ENCODE measurements at places on chromosomes 12 and 14. TPM values are rescaled to one million over a fixed set of nuclear protein-coding genes. Genes with fewer than 3 reads are reported as not detected.

CLEC4C gene
- not detected for total RNA-seq

EFS gene
- total RNA-seq: 18.0 TPM

RNU4-1 gene
- not detected for total RNA-seq

DPPA3 gene
- total RNA-seq: not detected

OVCH1 gene
- total RNA-seq: 0.44 TPM

MIPOL1 gene
- 48.8 TPM for total RNA-seq

COQ6 gene
- total RNA-seq: 46.9 TPM

HRK gene
- 0.15 TPM for total RNA-seq

POTEG gene
- total RNA-seq: not detected

ACSS3 gene
- 32.6 TPM for total RNA-seq

LDHB gene
- 235 TPM for total RNA-seq

GPR68 gene
- total RNA-seq: 0.59 TPM

CCDC175 gene
- not detected for total RNA-seq

CIT gene
- total RNA-seq: 1.3 TPM

TOMM20L gene
- total RNA-seq: not detected

SVOP gene
- total RNA-seq: not detected

KRT3 gene
- not detected for total RNA-seq

C14orf132 gene
- 13.3 TPM for total RNA-seq

IL31 gene
- not detected for total RNA-seq

OR6C70 gene
- total RNA-seq: not detected

SLC24A4 gene
- total RNA-seq: 0.15 TPM

MUCL1 gene
- 95.6 TPM for total RNA-seq

STXBP6 gene
- total RNA-seq: 2.6 TPM

TSPAN11 gene
- 1.3 TPM for total RNA-seq

TAS2R46 gene
- total RNA-seq: 3.2 TPM

NGB gene
- total RNA-seq: not detected

CLEC7A gene
- 13.8 TPM for total RNA-seq

TAS2R9 gene
- total RNA-seq: not detected

PCBP2 gene
- total RNA-seq: 529 TPM

PCK2 gene
- total RNA-seq: 24.3 TPM

BCL2L14 gene
- 1.6 TPM for total RNA-seq

SLC10A1 gene
- not detected for total RNA-seq

CLEC4A gene
- 3.4 TPM for total RNA-seq

P2RX7 gene
- total RNA-seq: 3.9 TPM

IGF1 gene
- total RNA-seq: 101 TPM

OAS2 gene
- 6.2 TPM for total RNA-seq

SENP1 gene
- total RNA-seq: 14.4 TPM

GLIPR1L2 gene
- total RNA-seq: 0.80 TPM

B4GALNT1 gene
- 1.2 TPM for total RNA-seq

TMEM132C gene
- total RNA-seq: 54.1 TPM

KRT81 gene
- total RNA-seq: 29.9 TPM

MGST1 gene
- 310 TPM for total RNA-seq

GPRC5A gene
- total RNA-seq: 40.1 TPM

PLEKHH1 gene
- total RNA-seq: 14.7 TPM

KRT7 gene
- 358 TPM for total RNA-seq

KLRK1 gene
- total RNA-seq: 2.6 TPM

IAPP gene
- total RNA-seq: not detected

MMAB gene
- total RNA-seq: 28.6 TPM

WNK1 gene
- 192 TPM for total RNA-seq

GLT1D1 gene
- 0.16 TPM for total RNA-seq

TAS2R50 gene
- 6.2 TPM for total RNA-seq

ALX1 gene
- 2.9 TPM for total RNA-seq

LIN7A gene
- 13.1 TPM for total RNA-seq

ZNF140 gene
- 22.3 TPM for total RNA-seq

AQP2 gene
- not detected for total RNA-seq

PPP1R36 gene
- 6.4 TPM for total RNA-seq

KRT5 gene
- total RNA-seq: 4.3 TPM

WIF1 gene
- 25.9 TPM for total RNA-seq

KRT75 gene
- total RNA-seq: not detected

HSPA2 gene
- total RNA-seq: 17.9 TPM
